Activated CD4-positive, alpha-beta T cell treated with anti-CD3 and anti-CD28 coated beads, Interleukin-2, Interleukin-6, amounts not matched to agents 100 ng/mL and 50 ng/mL, durations not matched to agents 16 hours and 8 hours (primary cell): ENCODE measurements at places on chromosomes 2 and 18.

DNA sequence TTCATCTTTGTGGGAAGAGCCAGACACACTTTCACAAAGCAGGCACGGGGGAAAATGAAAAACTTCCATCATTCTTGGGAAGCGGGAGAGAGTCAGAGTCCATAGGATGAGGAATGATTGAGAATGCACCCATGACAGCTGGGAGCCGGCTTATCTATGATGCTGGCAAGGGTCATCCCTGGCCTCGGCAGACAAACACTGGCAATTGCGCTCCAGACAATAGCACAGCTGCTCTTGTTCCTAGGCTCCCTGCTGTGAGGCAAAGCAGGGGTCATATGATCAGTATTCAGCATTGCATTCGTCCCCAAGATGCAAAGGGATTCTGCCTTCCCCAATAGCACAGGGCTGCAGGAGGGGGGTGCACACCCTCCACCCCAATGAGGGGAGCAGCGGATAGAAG is 33.0 kb downstream of the CYRIA start:
- DNase-seq = no peak

- DNase-seq = no peak
These were observed 7.5 kb downstream of the LBX2 start for GRCh38 chr2:74491648-74492544.

DNA sequence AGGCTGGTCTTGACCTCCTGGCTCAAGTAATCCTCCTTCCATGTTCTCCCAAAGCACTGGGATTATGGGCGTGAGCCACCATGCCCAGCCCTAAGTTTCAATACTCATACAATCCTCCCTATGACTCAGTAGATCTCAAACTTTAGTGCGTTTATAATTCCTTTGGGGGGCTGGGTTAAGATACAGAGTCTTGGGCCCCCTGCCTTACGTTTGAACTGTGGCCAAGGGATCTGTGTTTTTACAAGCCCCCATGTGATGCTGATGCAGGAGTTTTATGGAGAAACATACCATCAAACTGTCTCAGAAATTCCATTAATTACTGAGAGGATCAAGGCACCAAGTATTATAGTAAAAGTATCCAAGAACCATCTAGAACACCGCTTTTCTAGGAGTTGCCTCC is 38.2 kb upstream of the FAM136A start:
- no peak for DNase-seq

- DNase-seq = no peak
These were observed 5.1 kb downstream of the HNMT start for GRCh38 chr2:137969418-137969765.

GRCh38 chr2:15313657-15314056 is 247.5 kb downstream of the NBAS start:
- peak; percentile 60 for DNase-seq
